ENCODE measurements at places on chromosomes 2 and 18. TPM values are rescaled to one million over a fixed set of nuclear protein-coding genes. Genes with fewer than 3 reads are reported as not detected.

Gene ARL5A
- 94.7 TPM for total RNA-seq

Gene POU3F3
- not detected for total RNA-seq

Gene ABHD1
- total RNA-seq = not detected

Gene SULT1C2
- 2.3 TPM for total RNA-seq

Gene MAP2
- 1.5 TPM for total RNA-seq

Gene OTOF
- total RNA-seq = not detected

Gene COQ10B
- total RNA-seq = 22.3 TPM

Gene SLC25A12
- 22.7 TPM for total RNA-seq
